ENCODE measurements at places on chromosomes 3 and 15.

DNA sequence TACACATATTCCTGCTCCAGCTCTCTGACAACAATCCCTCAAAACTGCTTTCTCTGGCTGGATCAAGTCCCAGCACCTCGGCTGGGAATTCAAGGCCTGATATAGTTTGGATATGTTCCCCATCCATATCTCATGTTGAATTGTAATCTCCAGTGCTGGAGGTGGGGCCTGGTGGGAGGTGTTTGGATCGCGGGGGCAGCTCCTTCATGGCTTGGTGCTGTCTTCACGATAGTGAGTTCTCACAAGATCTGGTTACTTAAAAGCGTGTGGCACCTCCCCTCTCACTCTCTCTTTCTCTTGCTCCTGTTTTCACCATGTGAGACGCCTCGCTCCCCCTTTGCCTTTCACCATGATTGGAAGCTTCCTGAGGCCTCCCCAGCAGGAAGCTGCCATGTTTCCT lies 47.4 kb upstream of the SYN2 start:
- no peak for DNase-seq

DNA sequence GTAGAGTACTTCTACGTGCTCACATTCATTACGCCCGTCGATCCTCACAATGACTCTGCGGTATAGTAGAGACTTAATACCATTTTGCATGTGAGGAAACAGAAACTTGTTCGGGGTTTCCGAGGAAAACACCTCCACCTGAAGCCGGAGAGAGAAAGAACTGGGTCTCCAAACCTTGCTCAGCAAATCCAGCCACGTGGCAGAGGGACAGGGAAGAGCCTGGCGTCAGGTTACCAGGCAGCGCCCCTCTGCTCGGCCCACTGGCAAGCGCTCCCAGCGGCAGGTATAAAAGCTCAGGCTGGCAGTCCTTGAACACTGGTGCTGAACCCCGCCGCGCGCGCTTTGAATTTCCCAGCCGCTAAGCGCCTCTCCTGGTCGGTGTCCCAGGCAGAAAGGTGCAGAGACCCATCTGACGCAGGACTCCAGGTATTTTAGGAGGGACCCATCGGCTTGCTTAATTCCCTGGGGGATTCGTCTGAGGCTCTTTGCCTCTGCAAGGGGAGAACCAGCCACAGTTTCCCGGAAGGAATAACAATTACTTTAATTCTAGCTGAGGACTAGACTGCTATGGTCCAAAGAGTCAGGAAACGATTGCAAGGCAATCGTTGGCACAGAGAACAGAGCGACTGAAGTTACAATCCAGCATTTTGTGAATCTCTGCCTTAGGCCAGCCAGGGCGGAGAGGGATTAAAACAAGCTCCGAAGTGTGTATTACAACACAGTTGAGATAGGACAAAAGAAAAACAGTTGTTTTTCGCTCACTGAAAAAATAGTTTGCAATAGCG lies at the start of gene C2CD4A:
Gene C2CD4A (plus strand): TSS at position 315 of the 785 bp plus-strand sequence. CDS start 637 bp downstream, outside the sequence.
- no peak for DNase-seq

- no peak for DNase-seq
Observed at GRCh38 chr15:81163961-81164800, 30.1 kb downstream of the CFAP161 start.

DNA sequence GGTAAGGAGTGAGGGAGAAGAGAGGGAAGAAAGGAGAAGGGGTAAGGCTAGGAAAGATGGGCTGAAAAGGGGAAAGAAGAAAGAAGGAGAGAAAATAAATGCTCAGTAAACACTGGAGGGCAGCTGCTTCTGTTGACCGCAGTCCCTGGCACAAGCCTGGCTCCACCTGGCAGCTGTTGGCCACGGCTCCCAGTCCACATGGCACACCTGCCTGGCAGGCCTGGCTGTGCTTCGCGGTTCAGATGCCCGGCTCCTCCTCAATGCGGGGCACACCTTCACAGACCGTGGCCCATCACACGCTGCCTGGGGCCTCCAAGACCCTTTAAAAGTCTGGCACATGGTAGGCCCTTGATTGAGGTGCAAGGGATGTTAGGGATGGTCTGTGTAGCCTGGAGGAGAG lies 516.8 kb upstream of the PROK2 start:
- DNase-seq = no peak

DNA sequence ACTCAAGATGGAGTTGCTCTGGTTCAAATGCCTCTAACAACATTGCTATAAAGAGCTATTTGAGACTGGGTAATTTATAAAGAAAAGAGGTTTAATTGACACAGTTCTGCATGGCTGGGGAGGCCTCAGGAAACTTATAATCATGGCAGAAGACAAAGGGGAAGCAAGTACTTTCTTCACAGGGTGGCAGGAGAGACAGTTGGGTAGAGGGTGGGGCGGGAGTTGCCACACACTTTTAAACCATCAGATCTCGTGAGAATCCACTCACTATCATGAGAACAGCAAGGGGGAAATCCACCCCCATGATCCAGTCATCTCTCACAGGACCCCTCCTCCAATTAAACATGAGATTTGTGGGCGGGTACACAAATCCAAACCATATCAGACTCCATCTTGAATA lies 30.7 kb downstream of the MAP2K5 start:
- DNase-seq = no peak

DNA sequence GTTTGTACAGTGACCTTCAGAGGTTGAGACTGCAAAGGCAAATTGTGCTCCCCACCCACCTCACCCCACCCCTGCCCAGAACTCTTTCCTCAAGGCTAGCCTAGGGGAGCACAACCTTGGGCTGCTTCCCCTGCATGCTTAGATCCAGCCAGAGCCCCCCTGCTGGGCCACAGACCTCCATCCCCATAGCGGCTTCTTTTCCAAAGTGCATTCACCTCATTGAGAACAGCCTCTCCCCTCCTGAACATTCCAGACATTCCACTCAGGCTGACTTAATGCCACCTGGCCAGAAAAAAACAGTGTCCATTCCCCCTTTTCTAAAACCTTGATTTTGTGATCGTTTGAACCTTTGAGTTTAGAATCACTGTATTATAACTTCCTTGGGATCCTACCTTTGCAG lies 124.4 kb upstream of the TOPAZ1 start:
- DNase-seq = no peak

GRCh38 chr3:137202941-137203340 lies 245.2 kb downstream of the IL20RB start:
- DNase-seq = no peak

DNA sequence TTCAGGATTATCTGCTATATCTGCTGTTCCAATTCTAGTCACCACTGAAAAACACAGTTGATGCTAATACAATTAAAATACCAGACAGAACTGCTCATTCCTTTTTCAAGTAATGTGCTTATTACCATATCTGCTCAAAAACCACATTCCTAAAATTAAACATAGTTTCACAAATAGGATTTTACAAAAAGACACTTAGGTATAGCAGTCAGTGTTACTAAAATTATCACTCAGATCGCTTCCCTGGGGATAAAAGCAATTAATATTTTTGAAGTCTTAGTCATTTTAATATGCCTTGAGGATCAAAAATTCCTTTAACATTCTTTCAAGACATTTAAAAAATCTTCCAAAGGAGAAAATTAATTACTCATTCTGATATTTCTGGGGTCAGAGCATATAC lies 71.5 kb downstream of the RAD18 start:
- no peak for DNase-seq

- no peak for DNase-seq
Observed at GRCh38 chr3:16482770-16483531, 30.5 kb downstream of the RFTN1 start.

DNA sequence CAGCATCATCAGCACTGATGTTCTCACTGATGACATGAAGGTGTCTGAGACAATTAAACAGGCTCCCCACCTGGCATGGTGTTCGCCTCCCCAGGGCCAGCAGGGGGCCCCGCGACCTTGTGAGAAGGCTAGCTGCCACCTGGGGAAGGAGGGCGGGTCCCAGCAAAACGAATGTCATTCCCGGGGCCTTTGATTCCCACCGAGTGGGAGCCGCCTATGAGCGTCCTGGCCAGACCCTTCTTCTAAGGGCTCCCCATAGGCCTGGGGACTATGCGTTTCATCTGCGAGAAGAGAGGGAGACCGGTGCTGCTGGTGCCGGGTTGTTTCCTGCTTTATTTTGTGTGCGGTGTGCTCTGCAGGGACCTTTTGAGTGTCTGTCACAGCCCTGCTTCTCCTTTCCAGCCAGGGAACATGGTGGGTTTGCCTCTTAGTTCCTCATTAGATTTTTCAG lies 20.5 kb upstream of the MINDY4B start:
- DNase-seq = peak; percentile 7

- DNase-seq = no peak
Observed at GRCh38 chr3:42733501-42734262, 31.1 kb upstream of the HHATL start.

- no peak for DNase-seq
Observed at GRCh38 chr3:194346621-194347020, 4.5 kb downstream of the CPN2 start.

DNA sequence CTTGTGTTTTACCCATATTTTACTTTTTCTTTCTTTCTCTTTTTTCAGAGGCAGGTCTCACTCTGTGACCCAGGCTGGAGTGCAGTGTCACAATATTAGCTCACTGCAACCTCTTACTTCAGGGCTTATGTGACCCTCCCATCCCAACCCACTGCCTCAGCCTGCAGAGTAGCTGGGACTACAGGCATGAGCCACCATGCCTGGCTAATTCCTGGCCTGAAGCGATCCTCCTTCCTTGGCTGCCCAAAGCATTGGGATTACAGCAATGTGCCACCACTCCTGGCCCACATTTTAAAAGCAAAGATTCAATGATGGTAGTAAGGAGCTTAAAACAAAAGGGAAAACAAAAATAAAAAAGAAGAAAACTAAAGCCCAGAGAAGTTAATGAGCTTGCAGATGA lies 11.1 kb upstream of the CDV3 start:
- DNase-seq = no peak

GRCh38 chr3:126451511-126451910 lies 24.2 kb downstream of the ZXDC start:
- DNase-seq = no peak

GRCh38 chr3:30319713-30320112 lies 286.7 kb upstream of the TGFBR2 start:
- DNase-seq = peak; percentile 2

DNA sequence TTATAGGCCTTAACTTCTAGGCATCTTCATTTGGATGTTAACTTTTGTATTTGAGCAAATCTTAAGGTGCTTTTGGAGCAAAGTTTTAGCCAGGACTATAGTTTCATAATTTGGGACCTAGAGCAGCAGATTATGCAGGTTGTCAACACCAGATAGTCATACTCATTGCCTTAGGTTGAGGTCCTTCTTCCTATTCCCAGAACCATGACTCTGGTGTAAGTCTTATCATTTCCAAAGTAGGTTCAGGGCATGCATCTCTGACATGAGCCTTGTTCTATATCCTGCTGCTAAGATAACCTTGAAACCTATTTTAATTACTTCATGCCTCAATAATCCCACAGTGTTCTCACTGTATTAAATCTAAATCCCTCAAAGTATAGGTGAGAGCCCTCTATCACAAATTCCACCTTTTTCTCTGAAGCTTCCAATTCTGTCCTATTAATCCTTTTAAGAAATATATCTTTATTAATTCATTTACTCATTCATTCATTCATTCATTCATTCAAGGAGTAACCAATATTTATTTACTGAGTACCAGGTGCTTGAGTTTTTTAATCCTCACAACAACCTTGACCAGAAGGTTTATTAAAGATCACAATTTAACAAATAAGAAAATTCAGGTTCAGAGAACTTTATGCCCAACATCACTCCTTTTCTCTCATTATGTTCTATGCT lies 2.7 kb upstream of the FNDC3B start:
- DNase-seq = no peak

GRCh38 chr3:35739181-35739809 lies 100.0 kb downstream of the ARPP21 start:
- no peak for DNase-seq

GRCh38 chr3:54575618-54575960 lies 352.3 kb downstream of the LRTM1 start:
- no peak for DNase-seq

DNA sequence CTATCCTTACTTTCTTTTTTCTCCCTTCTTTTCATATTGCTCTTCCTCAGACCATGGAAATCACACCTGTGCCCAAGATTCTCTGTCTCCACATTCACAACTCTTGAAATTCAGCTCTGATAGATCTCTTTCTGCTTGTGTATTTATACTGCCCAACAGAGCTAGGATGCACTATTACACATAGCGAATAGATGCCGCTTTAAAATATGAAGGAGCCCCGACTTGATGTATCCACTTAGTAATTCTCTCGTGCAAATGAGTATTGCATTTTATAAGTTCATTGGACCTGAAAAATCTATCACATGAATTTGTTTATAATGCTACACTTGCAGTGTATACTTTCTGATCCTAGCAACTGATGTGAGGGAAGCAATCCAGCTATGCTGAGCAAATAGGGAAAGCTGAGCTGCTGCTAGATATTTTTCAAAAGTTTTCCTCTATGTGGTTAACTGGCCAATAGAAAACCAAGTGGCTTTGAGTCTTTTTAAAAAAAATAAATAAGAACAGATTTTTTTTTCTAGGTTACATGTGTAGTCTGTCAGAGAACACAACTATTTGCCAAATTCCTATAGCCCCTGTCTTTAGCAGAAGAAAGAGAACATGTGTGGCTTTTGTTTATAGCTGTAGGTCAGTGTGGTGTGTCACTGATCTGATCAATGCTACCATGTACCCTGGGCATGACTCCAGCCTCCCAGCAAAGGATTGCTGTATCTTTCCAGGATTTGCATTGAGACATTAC lies 64.3 kb upstream of the LEKR1 start:
- DNase-seq = no peak

- no peak for DNase-seq
Observed at GRCh38 chr3:48634661-48635221, 520 bp downstream of the SLC26A6 start.

- no peak for DNase-seq
Observed at GRCh38 chr3:117439812-117440211, 730.2 kb downstream of the TUSC7 start.

- DNase-seq = no peak
Observed at GRCh38 chr15:89630260-89630659, 25.0 kb downstream of the KIF7 start.

- DNase-seq = no peak
Observed at GRCh38 chr3:37945807-37946530, 44.6 kb upstream of the VILL start.

DNA sequence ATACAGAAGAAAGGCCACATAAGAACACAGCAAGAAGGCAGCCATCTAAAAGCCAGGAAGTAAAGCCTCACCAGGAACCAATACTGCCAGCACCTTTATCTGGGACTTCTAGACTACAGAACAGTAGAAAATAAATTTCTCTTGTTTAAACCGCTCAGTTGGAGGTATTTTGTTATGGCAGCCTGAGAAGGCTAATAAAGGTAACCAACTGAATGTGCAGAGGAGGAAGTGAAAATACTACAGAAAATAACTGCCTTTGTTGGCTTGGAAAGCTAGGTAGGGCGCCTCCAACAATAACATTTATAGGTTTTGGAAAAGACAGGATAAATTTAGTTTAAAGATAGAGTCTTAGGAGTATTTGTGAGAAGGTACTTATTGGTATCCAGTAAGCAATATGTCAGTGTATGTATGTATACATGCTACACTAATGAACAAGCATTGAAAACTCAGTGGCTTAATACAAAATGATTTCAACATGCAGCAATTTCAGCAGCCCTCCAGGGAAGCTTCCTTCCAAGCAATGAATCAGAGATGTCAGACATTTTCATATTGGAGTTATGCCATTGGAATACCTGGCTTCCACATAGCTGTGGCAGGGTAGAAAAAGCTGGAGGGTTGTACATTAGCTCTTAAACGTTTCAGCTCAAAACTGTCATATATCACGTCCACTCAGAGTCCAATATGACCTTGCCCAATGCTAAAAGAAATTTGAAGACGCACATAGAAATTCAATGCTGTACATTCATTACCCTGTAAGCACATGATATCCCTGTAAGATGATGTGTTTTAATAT lies 48.9 kb downstream of the ZBBX start:
- DNase-seq = no peak
